Activated CD4-positive, alpha-beta T cell treated with anti-CD3 and anti-CD28 coated beads for 24 hours (primary cell): ENCODE measurements at places on chromosomes 3 and 15.

GRCh38 chr3:37124435-37124834 is 49.9 kb downstream of the LRRFIP2 start:
- DNase-seq, result no peak

DNA sequence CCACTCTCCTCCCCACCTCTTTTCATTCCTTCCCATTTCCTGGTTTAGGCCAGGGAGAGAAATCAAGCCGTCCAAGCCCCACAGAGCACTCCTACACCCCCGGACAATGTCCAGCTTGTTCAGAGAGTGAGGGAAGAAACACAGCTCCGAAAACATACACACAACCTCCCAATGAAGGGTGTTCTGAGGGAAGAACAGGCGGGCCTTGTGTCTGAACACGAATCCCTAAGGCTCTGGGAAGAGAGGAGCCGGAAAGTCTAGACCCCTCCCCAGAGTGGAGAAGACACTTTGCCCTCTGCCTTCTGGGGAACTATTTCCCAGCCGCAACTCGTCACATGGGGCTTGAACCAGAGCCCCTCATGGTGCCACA is 30.5 kb downstream of the ACAN start:
- no peak for DNase-seq

GRCh38 chr3:194031867-194032635 is 103.9 kb upstream of the HES1 start:
- no peak for DNase-seq

DNA sequence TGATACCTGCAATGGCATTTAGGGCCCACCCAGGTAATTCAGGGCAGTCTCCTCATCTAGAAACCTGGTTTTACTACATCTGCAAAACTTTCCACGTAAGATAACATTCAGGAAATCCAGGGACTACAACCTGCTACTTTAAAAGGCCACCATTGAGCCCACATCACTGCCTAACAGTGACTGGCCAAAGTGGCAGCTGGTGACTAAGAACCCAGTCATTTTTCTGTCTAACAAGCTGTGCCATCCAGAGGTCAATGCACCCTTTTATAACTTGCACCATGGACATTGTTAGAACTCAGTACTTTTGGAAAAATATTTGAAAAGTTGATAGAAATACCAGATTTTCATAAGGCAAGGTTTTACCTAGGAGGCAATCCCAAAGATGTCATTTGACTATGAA is 492.4 kb downstream of the OTOL1 start:
- DNase-seq, result no peak

DNA sequence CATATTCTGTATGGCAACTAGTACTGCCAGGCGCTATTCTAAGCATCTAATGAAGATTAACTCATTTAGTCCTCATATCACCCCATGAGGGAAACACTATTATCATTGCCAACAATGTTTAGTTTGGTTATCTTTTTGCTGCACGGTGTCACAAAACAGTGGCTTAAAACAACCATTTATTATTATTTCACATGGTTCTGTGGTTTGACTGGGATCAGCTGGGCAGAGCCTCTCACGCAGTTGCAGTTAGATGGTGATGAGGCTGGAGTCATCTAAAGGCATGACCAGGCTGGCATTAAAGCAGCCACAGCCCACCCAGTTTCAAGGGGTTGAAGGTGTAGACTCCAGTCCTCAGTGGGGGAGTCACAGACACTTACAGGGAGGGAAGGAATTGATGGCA is 32.8 kb upstream of the RASA2 start:
- no peak for DNase-seq

GRCh38 chr3:150240891-150241290 is 167.2 kb upstream of the TSC22D2 start:
- DNase-seq, result no peak

DNA sequence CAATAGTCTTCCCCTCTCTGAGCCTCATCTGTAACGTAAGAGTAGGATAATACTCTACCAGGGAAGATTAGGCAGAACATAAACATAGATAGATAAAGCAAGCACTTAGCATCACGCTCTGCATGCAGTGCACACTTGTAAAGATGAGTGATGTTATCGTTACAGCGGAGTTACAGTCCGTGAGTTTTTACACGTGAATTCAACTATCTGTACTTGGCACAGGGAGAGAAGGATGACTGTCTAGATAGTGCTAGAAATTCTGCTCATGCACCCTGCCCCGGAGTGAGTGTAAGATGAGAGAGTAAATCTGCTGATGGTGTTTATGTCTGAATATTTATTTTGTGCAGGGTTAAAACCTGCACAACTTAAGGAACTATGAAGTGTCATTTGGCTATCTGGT is 35.8 kb downstream of the HAPLN3 start:
- no peak for DNase-seq

- DNase-seq, result no peak
Measured at GRCh38 chr15:88663141-88663621, 24.4 kb downstream of the ISG20 start.

DNA sequence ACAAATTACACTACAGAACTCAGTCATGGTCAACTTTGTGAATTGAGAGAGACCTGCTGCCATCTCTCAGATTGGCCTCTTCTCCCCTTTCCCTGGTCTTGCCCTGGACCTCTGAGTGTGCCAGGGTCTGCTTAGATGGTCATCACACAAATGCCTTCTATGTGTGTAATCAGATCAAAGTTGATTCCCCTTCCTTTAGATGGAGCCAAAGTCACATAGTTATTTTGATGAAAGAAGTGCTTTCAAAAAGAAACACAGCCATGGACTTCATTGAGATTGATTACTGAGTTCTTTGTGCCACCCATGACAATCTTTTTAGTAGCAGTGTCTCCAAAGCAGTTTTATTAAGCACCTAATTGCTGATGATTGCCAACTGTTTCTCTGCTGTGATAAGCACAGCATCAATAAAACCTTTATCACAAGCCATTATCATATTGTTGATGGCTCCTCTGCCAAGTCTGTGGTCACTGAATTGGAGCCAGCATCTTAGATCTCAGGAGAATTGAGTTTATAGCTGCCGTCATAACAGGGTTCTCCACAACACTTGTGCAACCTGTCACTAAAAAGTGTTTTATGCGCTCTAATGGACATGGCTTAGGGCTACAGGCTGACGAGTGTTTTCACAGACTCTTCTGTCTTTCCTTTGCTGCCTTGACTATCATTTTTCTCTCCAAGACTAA is 149.7 kb upstream of the NUDT16 start:
- DNase-seq, result no peak

- DNase-seq, result no peak
Measured at GRCh38 chr3:59411186-59411585, 361.4 kb upstream of the CFAP20DC start.

DNA sequence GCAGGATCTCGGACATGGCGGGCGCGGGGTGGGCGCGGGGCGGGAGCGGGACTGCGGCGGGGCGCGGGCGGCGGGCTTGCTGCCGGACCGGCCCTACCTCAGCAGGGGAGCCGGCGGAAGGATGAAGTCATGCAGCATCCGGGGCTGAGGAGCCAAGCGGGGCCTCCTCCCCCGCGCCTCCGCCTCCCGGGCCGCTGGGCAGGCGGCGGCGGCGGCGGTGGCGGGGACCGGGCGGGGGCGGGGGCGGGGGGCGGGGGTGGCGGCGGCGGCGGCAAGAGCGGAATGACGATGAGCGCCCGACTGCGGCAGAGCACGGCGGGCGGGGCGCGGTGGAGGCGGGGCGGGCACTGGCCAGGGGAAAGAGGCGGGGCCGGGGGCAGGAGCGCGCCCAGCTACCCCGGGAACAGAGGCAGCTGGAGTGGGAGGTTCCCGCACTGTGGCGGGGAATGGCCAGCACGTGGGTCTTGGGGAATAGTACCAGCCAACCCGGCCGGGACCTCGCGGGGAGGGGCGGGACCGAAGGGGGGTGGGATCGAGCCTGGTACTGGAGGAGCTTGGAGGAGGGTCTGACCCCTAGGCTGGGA is at the start of gene CAMK2N2:
CAMK2N2 (minus strand) TSS at position 284 of the 584 bp plus-strand sequence; CDS start at position 16, 268 bp downstream.
- DNase-seq, result no peak

GRCh38 chr15:38285456-38285855 is 32.8 kb downstream of the SPRED1 start:
- no peak for DNase-seq

DNA sequence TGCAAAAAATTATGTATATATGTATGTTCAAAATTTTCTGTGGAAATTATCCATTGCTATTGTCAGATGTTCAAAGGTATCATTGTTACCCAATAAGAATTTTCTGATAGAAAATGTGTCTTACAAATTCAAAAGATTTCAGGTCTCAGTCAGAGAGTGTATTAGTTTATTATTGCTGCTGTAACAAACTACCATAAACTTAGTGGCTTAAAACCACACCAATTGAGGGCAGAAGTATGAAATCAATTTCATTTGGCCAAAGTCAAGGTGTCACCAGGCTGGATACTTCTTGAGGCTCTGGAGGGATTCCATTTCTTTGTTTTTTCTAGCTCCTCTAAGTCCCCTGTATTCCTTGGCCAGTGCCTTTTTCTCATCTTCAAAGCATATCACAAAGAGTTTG is 914.4 kb upstream of the ROBO1 start:
- DNase-seq, result no peak

- no peak for DNase-seq
Measured at GRCh38 chr3:123651449-123652341, 66.8 kb upstream of the HACD2 start.

DNA sequence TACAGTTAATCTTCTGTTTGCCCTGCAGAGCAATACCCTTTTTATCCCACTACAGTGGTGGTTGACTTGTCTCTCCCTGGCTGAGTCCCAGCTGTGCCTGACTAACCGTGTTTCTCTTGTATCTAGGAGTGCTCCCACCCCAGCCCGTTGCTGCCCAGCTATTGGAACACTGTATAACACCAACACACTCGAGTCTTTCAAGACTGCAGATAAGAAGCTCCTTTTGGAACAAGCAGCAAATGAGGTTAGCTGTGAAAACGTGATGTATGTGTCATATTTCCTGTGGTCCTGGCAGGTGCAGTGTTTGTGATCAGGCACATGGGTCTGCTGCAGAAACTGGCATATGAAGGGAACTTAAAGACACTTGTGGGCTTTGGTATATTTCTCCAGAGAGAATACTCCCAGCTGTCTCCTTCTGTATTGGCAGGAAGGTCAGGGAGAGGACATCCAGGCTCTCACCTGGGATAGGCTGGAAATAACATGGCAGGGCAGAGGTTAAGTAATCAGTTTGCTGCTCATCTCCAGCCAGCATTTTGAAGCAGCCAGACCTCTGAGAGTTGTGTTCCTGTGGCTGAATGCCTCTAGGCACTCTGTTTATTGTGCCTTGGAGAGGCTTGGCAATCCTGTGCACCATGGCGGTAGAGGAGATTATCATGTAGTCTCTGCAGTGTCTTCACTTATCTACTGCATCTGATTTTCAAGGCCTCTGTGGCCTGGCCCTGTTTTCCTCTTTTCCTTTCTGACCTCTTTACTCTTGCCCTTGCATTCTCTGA is 34.8 kb downstream of the ATG7 start:
- DNase-seq, result no peak

GRCh38 chr15:76289582-76289981 is 21.7 kb downstream of the ETFA start:
- DNase-seq, result no peak

GRCh38 chr3:118548434-118548833 is 486.2 kb downstream of the IGSF11 start:
- no peak for DNase-seq

DNA sequence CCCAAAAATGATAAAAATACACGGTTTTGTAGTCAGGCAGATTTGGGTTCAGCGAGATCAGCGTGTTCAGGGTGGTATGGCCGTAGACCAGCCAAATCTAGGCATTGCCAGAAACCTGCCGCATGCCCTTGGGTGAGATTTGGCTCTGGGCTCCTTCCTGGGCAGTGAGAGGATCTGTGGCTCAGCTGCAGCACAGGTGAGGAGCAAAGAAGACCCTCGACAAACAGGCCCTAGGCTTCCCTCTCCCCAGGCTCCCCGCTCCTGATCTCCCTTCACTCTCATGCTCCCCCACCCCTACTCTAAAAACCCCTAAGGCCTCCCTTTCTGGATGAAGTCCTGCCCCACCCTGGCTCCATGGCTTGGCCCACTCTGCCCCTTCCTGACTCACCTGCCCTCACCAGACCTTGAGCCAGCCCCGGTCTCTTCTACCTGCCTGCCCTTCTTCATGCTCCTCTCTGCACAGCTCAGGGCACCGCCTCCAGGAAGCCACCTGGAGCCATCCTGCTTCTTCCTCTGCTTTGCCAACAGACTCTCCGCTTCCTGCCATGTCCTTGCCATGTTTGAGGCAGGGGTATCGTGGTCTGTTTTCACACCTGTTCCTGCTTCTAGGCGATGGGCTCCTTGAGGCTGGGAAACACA is 88.1 kb downstream of the CORO2B start:
- DNase-seq, result no peak

DNA sequence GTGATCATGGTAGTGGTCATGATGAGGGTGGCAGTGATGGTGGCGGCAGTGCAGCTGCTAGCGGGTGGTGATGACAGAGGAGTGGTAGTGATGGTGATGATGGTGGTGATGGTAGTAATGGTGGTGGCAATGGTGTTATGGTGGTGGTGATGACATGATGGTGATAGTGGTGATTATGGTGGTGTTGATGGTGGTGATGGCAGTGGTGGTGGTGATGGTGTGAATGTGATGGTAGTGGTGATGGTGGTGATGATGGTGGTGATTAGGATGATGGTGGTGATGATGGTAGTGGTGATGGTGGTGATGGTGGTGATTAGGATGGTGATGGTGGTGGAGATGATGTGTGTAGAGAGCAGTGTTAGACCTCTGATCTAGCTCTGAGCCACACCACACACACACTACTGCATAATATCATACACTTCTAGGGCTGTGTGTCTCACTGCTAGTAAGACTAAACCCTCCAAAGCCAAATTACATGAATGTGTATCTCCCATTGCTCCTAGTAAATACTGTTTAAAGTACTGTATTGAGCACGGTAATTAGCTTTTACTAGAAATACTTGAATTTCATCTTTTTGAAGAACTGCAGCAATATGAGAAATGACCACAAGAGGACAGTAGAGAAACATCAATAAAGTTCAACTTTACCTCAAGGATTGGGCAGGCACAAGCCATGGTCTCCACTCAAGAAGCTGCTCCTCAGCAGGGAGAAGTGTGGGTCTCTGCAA is 28.8 kb downstream of the TMED3 start:
- no peak for DNase-seq

DNA sequence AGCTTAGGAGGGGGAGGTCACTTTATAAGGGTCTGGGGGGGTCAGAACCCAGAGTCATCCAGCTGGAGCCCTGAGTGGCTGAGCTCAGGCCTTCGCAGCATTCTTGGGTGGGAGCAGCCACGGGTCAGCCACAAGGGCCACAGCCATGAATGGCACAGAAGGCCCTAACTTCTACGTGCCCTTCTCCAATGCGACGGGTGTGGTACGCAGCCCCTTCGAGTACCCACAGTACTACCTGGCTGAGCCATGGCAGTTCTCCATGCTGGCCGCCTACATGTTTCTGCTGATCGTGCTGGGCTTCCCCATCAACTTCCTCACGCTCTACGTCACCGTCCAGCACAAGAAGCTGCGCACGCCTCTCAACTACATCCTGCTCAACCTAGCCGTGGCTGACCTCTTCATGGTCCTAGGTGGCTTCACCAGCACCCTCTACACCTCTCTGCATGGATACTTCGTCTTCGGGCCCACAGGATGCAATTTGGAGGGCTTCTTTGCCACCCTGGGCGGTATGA is at the start of gene RHO:
RHO (plus strand) TSS at position 51 of the 512 bp plus-strand sequence; CDS start at position 146, 95 bp downstream.
- DNase-seq, result no peak

DNA sequence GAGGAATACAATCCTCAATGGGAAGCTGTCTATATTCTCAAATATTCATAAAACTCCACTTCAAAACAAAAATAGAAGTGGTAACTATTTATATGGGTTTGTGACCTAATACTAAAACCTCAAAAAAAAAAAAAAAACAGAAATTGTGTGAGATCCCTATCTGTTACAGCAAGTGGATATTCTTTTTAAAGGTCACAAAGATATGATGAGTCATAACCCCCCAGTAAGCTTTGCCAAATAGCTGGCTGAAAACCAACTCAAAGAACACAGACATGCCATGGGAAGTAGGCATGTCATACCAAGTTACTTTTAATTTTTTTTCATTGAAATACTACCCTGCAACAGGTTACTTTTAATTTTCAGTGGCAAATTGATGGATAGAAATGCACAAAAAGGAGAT is 62.5 kb downstream of the CBLB start:
- no peak for DNase-seq
